Head of caudate nucleus (tissue), 42 donors: ENCODE measurements at places on chromosomes 16 and 17.

DNA sequence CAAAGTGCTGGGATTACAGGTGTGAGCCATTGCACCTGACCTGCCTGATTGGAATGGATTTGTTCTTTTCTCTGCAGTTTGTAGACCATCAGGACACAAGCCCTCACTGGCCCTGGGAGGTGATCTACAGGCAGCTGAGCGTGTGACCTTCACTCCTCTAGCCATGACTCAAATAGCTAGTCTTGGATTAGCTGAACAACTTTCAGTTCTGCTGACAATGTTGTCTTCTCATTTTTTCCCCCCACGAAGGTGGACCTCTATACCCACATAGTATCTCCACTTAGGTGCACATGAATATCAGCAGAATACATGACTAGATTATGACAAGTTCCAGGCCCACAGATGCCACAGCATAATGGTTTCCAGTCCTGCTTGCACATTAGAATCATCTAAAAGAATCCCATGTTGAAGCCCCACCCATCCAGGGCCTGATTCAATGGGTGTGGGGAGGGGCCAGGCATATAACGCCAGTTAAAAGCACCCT is 36.8 kb downstream of the HS3ST3B1 start:
- no peak for DNase-seq

DNA sequence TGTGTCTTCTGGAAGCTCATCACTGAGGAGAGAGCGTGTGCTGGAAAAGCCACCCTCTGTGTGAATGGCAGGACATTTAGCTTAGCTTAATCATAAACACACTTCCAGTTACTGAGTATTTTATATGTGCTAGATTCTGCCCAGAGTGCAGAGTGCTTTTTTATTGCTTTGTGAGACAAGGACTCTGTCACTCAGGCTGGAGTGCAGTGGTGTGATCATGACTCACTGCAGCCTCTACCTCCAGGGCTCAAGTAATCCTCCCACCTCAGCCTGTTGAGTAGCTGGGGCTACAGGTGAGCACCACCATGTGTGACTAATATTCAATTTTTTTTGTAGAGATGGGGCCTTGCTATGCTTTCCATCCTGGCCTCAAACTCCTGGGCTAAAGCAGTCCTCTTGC is 61.4 kb upstream of the IRX3 start:
- no peak for DNase-seq

DNA sequence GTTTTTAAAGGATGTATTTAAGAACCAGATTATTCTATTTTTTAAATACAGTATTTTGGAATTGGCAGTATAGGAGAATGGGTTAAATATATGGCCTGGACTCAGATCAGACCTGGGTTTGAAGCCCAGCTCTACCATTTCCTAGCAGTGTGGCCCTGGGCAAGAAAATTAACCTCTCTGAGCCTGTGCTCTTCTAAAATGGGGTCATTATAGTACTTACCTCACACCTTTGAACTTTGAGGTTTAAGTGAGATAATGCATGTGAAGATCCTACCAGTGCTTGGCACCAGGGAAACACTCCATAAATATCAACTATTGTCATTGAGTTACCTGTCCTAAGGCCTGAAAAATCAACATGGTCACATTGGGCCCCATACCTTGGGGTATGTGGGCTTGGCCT is 93.4 kb upstream of the WSB1 start:
- DNase-seq: no peak

GRCh38 chr16:79707876-79708275 is 107.3 kb upstream of the MAF start:
- DNase-seq: no peak

DNA sequence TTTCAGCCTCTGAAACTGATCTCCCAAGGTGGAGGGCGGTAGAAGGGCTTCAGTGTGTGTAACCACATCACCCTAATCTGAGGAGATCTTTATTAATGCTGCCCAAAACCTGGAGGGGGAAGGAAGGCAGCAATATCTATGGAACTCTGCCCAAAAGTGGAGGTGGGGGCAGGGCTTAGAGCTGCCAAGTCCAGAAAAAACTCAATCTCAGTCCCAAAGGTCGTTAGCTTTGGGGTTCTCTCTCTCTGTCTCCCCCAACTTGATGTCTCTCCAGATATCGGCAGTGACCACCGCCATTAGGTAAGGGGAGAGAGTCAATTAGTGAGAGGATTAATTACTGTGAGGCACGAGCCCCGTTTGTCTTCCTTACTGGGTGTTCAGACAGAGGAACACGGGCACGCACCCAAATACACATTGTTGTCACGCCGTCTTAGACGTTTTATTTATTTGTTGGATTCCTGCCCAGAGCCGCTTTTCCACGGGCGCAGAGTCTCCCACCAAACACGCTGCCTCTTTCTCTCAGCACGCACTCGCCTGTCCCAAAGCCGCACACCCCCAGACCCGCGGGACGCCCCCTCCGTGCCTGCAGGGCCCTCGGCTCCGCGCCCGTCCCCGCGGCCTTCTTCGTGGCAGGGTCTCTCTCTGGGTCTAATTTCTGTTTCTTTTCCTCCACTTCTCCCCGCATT is 5.4 kb upstream of the LHX1 start:
- DNase-seq: no peak

- no peak for DNase-seq
Measured at GRCh38 chr16:66381585-66382170, 15.2 kb downstream of the CDH5 start.

GRCh38 chr17:36773039-36773438 is 164.2 kb upstream of the LHX1 start:
- DNase-seq: no peak

GRCh38 chr17:34725725-34726124 is 146.3 kb downstream of the TMEM132E start:
- DNase-seq: no peak

DNA sequence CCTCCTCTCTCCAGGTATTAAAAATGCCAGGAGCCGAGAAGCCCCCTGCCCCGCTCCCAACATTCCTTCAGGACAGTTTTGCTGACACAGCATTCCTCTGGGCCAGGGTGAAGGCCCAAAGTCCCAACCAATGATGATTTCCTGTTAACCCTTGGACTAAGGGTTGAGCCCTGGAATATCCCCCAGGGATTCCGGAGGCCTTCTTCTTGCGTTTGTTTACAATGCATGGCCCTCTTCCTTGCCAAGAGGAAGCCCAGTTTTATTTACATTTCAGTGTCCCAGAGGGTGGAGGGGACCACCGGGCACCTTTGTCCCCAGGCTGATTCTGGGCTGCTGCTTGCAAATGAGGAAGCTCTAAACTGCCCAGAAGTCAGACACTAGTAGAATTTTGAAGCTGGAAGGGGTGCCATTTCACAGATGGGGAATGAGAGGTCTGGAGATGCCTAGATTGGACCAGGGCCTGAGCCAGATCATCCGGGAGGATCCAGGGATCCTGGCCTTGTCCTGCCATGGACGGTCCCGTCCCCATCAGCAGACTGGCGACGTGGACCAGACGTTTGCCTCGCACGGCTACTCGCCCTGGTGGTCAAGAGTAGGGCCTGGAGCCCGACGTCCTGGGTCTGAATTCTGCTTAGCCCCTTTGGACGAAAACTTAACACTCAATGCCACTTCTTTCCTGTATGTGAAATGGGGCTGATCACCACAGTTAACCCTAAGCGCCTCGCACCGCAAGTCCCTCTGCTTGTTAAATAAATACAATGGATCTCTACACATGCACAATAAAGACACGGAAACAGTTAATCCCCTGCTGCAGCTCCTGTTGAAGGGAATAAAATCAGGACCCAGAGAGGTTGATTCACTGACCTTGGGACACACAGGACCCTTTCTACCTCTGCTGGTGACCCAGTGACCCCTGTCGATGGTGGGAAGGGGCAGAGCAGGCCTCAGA is 55.6 kb upstream of the CIBAR2 start:
- no peak for DNase-seq

- no peak for DNase-seq
Measured at GRCh38 chr16:76650582-76650981, 373.4 kb downstream of the CNTNAP4 start.

DNA sequence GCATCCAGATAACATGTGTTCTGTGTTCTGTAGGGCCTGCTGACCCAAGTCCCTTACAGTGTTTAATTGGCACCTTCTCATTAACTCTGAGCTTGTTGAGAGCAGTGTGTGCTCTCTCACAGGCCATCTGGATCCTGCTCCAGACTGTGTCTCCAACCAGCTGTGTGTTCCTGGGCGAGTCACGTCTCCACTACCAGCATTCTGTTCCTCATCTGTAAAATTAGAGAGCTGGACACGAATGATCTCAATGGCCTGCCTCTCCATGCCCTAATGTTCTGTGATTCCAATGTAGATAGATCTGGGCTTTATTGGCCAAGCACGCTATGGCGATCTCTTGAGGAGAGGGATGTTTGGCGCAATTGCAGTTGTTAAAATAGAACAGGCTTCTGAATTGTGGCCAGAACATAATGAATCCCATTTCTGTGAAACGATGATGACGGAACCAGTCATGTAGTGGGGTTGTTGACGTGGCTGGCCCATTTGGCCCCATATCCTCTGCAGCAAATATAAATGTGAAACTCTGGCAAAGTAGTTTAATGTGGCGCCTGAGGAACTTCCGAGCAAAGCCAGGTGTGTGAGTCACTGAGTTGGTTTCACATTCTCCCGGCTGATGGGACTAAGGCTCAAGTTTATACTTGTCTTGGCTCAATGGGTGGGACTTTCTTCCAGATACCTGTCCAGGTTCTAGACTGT is 22.2 kb downstream of the TBX4 start:
- no peak for DNase-seq

GRCh38 chr16:1050516-1050915 is 22.0 kb upstream of the SSTR5 start:
- no peak for DNase-seq

DNA sequence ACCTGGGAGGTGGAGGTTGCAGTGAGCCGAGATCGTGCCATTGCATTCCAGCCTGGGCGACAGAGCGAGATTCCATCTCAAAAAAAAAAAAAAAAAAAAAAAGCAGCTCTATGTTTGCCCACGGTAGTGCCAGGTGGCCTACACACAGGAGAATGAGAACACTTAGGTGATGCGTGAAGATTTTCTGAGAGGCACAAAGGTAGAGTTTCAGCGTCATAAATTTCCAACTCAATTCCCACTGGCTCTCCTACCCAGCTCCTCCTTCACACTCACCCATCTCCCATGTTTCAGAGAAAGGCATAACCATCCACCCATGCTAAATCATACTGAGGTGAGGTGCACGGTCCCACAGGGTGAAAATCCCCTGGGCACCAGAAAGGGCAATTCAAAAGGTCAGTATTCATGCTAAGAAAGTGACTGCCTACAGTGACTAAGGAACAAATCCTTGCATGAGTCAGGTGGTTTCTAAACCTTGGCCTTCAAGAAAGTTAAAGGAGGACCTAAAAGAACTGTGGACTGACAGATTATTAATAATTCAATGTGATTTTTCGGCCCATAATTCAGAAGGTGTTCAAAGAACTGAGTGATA is 4.8 kb downstream of the DCAKD start:
- no peak for DNase-seq

DNA sequence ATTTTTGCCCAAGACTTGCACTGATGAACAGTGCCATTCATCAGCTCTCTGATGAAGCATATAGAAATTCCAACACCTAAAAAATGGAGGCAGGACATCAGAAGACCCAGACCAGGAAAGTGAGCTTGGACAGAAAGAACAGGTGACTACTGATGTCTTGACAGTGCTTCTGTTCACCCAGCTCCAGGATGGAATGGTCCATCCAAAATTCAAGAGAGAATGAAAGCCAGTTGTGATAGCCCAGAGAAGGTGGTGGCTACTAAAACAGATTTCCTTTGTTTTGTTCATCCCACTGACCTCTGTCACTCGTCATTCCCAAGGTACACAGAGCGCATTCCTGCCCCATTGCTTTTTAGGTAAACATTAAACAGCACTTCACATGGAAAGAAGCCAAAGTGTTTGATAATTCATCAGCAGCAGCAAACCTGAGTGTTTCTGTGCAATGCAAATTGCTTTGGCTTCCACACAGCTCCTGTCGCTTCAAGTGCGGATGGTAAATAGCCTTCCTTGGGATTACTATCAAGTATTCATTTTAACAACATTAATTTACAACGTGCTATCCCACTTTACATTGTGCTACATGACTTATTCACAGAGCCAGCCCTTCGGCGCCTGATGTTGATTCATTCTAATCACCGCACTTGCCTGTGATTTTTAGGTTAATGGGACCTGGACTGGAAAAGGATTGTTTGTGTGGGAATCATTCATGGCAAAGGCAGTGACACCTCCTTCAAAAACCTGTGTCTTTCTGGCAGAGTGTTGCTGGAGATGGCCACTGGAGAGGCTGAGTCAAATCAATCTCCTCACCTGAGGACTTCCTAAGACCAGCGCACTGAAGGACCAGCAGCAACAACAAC is 65.1 kb upstream of the TOX3 start:
- DNase-seq: no peak

GRCh38 chr16:3138823-3139426 is 4.1 kb downstream of the ZNF213 start:
- no peak for DNase-seq

DNA sequence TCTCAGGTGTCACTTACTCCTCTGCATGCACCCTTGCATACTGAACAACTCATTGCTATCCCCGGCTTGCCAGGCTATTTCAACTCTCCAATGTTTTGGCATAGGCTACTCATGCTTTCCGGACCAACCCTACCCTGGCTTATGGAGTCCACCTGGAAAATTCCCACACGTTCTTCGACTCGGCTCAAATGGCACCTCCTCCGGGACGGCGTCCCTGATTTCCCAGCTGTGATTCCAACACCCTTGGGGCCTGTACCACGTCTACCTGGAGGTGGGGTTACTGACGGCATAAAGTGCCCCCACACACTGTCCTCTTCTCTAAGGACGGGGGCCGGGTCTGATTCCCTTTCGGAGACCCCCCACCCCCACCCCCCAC is 498 bp downstream of the SMYD4 start:
- no peak for DNase-seq

GRCh38 chr17:82487910-82488309 is 29.4 kb downstream of the NARF start:
- no peak for DNase-seq

- DNase-seq: no peak
Measured at GRCh38 chr17:76593959-76594358, 8.3 kb upstream of the ST6GALNAC2 start.

DNA sequence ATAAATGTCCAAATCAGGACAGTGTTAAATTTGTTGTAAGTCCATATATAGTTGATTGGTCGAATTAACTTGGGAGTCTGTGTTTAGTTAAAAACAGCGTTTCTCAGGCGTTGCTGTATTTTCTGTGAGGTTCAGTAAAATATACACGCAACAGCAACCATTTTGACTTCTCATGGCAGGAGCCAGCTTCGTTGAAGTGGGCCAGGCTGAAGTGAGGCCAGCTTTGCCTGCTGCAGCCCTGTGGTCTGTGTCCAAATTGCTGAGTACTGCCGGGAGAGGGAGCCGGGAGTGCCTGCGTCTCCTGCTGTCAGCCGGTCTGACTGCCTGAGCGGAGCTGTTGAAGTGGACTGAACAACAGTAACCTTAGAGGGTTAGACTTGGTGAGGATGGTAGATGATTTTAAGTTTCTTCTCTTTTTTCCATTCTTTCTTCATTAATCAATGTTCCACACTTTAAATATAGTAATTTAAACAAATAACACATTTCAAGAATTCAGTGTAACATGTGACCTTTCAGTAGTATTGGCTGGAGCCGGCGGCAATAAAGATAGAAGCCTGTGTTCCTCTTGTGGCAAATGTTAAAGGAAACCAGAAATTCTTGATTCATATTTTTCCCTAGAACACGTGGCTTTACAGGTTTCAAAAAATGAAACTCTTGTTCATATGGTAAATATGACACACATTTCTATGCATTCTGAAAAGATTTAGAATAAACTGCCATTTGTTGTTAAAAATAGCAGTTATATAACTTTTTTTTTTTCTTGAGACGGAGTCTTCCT is 37.0 kb upstream of the ZNF750 start:
- peak; percentile 79 for DNase-seq
